Activated naive CD4-positive, alpha-beta T cell treated with Interleukin-2 at 50 U/mL for 16 hours (primary cell): ENCODE measurements at places on chromosomes 2 and 18.

- no peak for DNase-seq
Observed at GRCh38 chr2:12560618-12561017, 156.1 kb upstream of the TRIB2 start.

DNA sequence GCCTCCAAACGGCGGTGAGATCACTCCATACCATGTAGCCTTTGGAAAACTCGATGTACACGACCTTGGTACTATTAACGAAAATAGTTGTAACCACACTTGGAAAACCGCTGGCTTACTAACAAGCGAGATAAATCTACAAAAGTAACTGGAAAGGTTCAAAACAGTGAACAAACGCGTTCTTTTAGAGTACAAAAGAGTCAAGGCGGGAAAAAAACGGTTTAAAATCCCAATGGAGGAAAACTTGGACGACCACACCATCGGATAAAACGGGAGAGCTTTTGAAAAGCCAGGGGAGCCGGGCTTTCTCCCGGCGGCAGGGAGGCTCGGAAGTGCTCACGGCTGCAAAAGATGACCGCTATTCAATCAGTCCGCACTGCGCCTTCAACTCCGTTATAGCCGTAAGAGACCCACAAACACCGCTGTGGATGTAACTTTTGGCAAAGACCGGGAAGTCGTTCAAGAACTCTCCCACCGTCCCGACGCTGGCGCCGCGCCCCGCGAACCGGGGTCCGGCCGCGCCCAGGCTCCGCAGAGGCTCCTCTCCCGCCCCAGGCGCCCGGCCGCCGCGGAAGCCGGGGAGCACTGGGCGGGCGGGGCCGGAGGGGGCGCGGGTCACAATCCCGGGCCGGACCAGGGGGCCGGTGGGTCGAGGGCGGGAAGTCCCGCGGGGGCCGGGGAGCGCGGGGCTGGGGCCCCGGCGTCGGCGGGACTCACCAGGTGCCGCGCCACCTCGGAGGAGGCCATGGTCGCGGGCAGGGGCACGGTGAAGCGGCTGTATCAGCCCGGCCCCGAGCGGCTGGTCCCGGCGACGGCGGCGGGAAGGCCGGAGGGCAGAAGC is 465 bp downstream of the SEPTIN10 start:
- no peak for DNase-seq

DNA sequence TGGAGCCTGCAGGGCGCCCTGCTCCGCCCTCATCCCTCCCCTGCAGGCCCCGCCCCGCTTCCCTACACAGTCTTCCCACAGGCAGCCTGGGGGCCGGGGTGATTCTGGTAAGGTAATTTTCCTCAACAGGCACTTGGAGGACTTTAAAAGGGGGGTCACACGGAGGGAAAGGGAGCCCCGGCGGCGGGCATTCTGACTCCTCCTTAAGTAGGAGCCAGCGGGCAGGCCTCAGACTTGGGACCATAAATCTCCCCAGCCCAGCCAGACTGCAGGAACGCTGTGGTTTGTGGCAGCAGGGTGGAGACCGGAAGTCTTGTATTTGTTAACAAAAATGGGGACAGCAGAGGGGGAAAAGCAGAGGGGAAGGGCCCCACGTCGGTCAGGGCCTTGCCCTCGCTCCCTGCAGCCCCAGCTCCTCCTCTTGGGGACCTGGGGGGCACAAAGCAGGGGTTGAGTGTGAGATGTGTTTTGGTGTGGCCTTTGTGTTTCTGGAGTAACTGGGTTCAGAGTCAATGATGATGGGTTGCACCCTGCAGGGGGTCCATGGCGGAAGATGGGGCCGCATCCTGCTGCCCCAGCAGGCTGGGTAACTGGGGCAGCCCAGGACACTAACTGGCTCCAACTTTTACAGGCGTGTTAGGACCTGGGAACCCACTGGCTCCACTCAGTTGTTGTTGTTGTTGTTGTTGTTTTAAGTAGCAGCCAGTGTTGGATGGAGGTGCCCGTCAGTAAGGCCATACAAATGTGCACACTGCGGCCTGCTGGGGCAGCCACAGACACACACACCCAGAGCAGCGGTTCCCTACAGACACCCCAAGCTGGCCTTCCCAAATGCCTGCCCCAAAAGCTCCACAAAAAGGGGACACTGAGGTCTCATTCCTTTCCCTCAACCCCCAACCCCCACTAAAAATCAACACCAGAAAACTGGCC is 27.7 kb downstream of the SMAD7 start:
- no peak for DNase-seq

DNA sequence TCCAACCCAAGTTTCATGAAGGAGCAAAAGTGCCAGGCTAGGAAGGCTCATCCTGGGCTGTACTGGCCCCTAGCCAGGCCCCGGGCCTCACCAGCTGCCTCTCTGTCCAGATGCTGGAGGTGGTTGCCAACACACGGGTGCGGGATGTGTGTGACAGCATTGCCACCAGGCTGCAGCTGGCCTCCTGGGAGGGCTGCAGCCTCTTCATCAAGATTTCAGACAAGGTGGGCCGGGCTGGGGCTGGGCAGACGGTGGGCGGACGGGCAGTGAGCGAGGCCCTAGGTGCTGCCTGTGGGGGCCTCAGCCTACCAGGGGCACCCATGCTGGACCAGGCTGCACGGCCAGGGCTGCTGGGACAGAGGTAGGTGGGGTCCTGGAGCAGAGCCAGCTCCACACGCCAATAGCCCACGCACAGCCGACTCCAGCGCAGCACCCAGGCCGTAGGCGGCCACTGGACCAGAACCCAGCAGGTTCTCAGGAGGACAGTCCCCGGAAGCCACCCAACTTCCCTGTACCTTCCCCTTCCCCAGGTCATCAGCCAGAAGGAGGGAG is 11.8 kb upstream of the GPR17 start:
- DNase-seq, result no peak

- no peak for DNase-seq
Observed at GRCh38 chr2:63049211-63049969, 1.2 kb upstream of the OTX1 start.

- no peak for DNase-seq
Observed at GRCh38 chr2:187774551-187775071, 220.4 kb upstream of the TFPI start.

- DNase-seq, result no peak
Observed at GRCh38 chr2:144389151-144389929, 130.6 kb downstream of the ZEB2 start.

GRCh38 chr2:217286833-217287232 is 427.0 kb upstream of the TNP1 start:
- no peak for DNase-seq

- DNase-seq, result no peak
Observed at GRCh38 chr2:112814278-112814677, 22.3 kb downstream of the IL1B start.

- no peak for DNase-seq
Observed at GRCh38 chr18:56285387-56286065, 352.9 kb downstream of the TXNL1 start.

DNA sequence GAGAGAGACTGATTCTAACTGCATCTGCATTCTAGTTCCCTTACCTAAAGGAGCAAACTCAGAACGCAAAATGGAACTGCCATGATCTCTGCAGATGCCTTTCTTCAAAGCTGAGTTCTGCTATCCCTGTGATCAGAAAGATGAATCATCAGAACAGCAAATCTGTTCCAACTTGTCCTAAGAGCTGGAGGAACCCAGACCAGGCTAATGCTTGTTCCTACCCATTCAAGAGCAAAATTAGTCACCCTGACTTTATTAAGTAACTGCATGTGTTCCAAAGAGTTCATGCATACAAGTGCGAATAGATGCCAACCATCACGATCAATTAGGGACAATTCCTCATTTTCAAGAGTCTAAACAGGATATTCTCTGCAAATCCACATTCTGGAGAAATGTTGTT is 46.5 kb downstream of the MBP start:
- DNase-seq, result no peak

DNA sequence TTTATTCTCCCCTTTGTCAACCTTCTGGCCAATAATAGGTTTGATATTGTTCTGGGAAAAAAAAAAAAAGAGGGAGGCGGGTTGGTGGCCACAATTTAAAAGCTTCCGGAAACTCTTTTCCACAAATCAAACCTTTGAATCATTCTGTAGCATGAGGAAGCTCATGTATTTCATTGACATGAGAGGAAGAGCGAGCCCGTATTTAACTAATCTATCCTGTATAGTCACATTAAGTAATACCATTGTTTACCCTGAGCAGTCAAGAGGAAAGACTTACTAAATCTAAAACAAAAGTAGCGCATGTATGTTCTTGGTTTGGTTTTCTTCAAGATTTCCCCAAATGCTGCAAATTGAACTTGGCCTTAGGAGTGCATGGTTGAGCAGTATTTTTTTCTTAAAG is 120.1 kb downstream of the NCKAP5 start:
- DNase-seq, result no peak

DNA sequence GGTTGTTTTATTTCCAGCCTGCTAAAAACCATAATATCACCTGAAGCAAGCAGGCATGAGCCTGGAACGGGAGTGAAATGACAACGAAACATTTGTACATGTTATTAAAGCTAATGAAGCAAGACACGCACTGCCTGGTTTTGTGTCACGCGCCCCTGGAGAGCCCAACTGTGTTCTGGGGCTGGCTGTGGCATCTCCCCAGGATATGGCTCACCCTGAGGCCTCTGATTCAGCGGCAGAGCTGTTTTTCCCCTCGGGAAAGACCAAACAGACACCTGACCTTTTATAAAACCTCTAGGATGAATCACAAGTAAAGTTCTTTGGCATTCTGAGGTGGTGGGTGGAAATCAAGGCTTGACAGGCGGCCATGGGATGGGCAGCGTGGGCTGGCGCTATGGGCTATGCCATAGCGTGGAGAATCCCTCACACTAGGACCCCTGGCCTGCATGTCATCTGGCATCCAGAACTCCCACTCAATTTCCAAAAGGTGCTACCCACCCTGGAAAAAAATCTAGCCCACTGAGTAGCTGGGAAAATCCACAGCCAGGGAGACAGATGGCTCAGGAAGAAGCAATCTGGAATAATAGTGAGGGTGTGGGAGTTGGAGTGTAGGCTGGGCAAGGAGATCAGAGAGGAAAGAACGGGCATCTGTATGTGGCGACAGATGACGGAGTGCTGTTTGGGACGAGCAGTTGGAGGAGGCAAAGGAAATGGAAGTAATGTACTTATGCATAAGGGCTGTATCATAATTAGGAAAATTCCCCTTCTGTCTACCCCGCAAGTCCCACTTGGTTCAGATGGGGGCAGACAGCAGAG is 262.0 kb downstream of the AFF3 start:
- DNase-seq, result no peak

DNA sequence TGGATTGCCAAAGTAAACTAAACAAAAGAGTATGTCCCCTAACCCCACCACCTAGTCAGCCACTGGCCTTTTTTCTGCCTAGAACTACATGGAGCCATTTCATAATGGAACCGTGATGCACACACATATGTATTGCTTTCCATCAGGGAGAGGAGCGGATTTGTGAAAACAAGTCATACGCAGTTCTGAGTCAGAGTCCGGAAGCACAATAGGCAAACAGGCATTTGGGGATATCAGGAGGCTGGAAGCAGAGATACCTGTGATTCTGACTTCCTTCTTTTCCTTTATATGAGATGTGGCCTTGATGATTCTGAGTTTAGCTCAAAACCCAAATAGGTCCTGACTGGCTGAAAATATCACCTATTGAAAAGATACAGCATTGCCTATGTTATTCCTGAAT is 93.5 kb downstream of the TMEM163 start:
- DNase-seq, result no peak

- DNase-seq, result no peak
Observed at GRCh38 chr2:54107903-54108615, 7.4 kb upstream of the ACYP2 start.

DNA sequence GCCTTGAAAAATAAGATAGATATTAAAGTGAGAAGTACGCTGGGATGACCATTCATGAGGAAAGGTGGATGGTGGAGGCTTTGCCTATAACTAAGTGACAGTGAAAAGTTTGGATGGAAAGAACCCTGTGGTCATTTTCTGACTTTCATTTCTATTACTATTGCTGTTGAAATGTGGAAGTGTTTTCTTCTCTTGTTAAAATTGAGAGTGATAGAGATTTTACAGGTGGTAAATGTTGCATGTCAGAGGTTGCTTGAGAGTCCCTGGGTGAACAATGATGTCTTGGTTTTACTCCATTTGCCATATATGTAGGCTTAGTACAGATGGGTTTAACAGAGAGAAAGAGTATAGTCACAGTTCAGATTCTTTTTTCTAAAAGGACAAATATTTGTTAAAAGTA is 18.4 kb downstream of the NCOA1 start:
- no peak for DNase-seq

GRCh38 chr2:11419781-11420180 is 46.2 kb downstream of the E2F6 start:
- DNase-seq, result no peak

- DNase-seq, result peak; percentile 38
Observed at GRCh38 chr2:196170606-196171247, 651 bp downstream of the STK17B start.

- DNase-seq, result no peak
Observed at GRCh38 chr18:49890041-49890440, 76.7 kb upstream of the ACAA2 start.

DNA sequence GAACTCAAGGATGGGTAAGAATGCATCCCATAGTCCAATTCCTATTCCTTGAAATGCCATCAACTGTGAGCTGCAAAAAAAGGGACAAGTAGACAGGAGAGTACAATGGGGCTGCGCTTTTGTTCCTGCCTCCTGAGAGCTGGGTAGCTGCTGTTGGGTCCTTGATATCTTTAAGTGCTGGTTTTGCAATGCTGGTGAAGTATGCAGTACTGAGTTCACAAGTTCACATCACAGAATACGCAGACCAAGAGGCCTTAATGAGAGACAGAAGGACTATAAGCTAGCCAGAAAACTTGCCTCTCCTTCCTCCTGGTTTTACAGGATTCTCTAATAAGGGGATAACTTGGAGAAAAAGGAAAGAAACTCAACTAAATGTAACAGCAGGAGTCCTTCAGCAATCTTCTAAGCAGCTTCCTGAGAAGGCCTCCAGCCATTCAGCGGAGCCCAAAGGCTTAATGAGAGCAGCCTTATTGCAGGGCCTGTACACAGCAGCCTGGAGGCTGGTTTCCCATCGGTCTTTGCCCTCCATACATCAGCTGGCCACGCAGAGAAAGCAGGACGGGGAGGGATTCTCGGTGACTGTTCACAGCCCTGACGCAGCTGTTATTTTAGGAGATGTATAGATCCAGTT is 293.1 kb downstream of the CDCA7 start:
- no peak for DNase-seq

DNA sequence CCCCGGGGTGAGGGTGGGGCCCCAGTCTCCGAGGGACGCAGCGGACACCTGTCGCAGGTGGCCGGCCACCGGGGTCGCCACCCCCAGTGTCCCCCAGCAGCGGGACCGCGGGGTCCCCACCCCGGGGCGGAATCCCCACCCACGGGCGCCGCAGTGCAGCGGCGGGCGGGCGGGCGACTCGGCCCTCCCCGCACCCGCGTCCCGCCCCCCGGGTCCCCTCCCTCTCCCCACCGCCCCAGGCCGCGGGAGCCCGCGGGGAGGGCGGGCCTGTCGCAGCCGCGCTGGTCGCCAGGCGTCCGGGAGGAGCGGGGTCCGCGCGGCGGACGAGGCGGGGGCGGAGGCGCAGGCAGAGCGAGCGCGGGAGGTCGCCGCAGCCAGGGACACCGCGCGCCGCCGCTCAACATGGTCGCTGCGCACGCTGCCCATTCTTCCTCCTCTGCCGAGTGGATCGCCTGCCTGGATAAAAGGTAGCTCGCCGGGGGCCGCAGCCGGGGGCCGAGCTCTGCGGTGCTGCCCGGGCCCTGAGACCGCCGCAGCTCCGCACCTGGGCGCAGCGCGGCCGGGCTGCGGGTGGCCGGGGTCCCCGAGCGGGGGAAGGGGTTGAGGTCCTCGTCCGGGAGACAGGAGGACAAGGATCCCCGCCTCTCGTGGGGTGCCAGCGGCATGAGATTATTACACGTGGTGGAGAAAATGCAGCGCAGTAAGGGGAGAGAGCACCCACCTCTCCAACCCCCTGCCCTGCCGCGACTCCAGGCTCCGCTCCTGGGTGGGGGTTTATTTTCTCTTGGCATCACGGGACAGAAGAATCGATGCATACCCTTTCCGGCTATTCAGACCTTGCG is at the start of gene RAPGEF4:
Gene RAPGEF4, plus strand, starts transcription at position 264 of the 842 bp plus-strand sequence. Its CDS starts 139 bp downstream, at position 403.
- no peak for DNase-seq
